ENCODE measurements at places on chromosomes 12 and 14.

GRCh38 chr12:123943816-123944215, 28.8 kb downstream of the CCDC92 start:
- DNase-seq, result no peak

GRCh38 chr14:103428723-103429556, 43.7 kb downstream of the MARK3 start:
- no peak for DNase-seq

DNA sequence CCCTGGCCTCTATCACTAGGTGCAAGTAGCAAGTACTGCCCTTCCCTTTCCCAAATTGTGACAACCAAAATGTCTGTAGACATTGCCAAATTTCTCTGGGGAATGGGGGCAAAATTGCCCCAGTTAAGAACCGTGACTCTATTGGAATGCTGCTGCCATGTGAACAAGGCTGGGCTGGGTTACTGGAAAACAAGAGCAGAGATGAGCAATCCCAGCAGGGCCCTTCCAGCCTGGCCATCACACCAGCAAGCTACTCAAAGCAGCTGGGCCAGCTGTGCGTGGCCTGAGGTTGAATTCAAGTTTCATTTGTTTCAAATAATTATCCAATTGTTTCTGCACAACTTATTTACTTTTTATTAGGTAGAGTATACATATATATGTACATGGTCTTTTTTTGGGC, 103.4 kb upstream of the PKP2 start:
- DNase-seq, result no peak

DNA sequence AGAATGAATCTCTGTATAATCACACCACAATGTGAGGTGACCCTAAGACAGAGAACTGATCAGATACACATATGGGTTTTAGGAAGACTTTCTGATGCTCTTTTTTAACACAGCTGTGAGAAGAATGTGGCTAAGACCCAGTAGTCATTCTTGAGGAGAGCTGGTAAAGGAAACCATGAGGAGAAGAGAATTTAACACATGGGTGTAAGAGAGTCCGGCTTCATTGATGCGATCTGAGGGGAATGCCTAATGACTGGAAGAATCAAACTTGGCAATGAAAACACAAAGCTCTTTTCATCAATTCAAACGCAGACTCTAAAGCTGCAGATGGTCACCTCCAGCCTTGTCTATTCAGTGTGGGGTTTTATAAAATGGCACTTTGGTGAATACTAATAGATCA, 79.3 kb downstream of the FOXA1 start:
- no peak for DNase-seq

- no peak for DNase-seq
Observed at GRCh38 chr12:88092771-88093170, 49.1 kb downstream of the CEP290 start.

GRCh38 chr14:48723841-48724495, 862.2 kb downstream of the RPS29 start:
- DNase-seq, result no peak

- DNase-seq, result no peak
Observed at GRCh38 chr12:89059056-89059455, 293.2 kb downstream of the DUSP6 start.

GRCh38 chr12:24561882-24562770, 386.8 kb downstream of the BCAT1 start:
- peak; percentile 68 for DNase-seq

GRCh38 chr14:45897439-45897838, 644.4 kb upstream of the MIS18BP1 start:
- DNase-seq, result no peak

- no peak for DNase-seq
Observed at GRCh38 chr14:61104358-61104757, 123.3 kb downstream of the SLC38A6 start.

DNA sequence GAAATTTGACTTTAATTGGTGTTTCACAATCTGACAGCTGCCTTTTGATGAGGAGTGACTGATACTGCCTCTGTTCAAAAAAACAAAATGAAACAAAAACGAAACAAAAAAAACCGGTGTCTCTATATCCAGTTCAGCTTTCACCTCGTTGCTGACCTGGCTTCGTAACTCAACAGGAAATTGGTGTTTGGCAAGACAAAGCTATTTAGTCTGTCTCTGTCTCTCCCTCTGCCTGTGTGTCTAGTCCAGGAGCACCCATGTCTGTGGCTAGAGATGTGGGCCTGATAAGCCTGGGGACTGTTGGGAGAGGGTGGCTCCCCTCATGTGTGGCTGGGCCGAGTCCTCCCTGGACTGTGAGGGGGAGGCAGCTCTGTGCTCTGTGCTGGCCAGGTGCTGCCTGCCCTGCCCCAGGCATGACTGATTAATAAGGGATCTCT, 11.3 kb downstream of the CACNA1C start:
- no peak for DNase-seq

DNA sequence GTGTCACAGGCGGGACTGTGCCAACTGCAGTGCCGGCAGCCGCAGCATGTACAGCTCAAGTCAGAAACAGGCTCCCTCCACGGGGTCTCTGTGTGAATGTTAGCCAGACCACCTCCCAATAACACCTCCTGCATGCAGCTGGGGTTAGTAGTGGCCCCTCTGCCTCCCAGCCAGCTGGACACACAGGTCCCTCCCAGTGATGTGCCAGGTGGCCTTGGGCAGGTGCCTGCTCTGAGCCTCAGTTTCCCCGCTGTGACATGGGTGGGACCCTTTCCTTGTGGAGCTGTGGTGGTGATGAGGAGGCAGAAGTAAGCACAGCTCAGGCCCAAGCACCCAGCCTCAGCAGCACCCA, 139.9 kb downstream of the ADGRD1 start:
- DNase-seq, result no peak

- no peak for DNase-seq
Observed at GRCh38 chr14:23566778-23567185, 809 bp downstream of the AP1G2 start.

- DNase-seq, result peak; percentile 41
Observed at GRCh38 chr12:6697584-6698351, 2.8 kb downstream of the PIANP start.

DNA sequence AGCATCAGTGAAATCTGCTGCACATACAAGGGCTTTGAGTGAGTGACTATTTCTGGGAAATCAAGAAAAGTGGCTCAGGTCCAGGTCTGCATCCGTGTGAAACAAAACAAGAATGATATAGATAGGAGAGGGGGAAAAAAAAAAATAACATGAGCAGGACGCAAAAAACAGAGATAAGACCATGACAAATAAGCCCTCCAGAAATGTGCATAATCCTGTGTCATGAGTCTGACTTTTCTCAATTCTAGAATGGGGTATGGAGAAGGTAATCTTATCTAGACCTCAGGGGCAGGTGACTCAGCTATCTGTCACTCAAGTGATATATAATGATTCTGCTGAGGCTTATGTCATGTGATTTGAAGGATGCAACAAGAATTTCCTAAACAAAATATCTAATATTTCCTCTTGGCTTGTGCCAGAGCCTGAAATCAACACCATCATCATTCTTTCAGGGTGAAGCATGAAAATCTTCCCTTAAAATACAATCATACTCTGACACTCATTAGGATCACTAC, 250.0 kb downstream of the PHLDA1 start:
- no peak for DNase-seq

GRCh38 chr12:29415111-29415510, 34.1 kb upstream of the ERGIC2 start:
- DNase-seq, result no peak

GRCh38 chr12:96034621-96035282, 635 bp downstream of the LTA4H start:
- DNase-seq, result peak; percentile 9

DNA sequence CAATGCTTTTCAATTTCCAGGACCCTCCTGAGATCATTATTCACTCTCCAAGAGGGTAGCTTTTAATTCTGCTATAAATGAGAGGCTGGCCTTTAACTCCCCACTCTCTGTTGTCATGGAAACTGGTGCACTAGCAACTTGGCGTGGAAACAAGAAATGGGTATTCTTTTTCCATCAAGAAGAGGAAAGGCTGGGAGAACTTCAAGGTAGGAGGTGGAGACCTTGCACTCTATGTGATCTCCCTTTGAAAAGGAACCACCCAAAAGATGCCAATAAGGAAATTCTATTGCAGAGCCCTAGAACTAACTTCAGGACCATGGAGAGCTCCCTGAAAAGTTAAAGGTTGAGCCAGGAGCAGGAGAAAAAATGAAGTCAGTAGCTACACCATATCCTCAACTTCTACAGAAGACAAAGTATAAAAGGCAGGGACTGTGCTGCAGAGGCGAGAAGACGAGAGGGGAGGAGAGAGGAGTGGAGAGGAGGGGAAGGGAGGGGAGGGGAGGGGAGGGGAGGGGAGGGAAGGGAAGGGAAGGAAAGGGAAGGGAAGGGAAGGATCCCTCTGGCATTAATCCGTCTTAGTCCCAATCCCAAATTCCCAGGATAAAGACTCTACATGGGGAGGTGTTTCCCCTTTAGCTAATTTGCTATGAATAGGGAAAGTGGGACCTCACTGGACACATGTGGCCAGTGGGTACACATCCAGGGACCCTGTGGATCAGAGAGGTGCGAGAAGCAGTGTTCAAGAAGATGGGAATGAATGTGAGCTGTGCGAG, 46.7 kb upstream of the FICD start:
- DNase-seq, result peak; percentile 48

- DNase-seq, result no peak
Observed at GRCh38 chr14:100711493-100711892, 15.2 kb upstream of the DLK1 start.

DNA sequence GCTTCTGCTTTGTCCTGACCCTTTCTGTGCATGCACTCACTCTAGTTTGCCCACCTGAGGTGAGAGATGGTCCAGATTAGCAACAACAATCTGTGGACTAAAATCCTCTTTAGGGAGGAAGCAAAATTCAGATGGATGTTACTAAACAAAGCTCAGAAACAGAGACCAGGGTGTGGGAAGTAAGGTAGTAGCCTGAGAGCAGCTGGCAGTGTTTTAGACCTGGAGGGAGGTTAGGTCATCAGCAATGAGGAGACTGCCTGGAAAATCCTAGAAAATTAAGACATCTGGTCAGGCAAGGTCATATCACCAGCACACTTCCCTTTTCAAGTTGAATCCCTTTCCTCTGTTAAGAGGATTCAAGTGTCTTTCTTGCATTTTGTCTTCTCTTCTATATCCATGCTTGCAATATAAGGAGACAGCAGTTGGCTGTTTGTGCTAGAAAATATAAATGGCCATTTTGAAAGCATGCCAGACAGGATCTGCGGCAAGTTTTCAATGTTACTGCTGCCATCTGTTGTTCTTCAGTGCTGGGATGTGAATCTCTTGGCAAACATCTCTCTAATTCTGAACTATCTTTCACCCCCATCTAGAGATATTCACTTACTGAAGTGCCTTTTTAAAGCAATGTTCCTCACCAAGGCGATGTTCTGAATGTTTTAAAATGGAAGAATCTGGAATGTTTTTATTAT, 266.4 kb downstream of the NAV3 start:
- no peak for DNase-seq

DNA sequence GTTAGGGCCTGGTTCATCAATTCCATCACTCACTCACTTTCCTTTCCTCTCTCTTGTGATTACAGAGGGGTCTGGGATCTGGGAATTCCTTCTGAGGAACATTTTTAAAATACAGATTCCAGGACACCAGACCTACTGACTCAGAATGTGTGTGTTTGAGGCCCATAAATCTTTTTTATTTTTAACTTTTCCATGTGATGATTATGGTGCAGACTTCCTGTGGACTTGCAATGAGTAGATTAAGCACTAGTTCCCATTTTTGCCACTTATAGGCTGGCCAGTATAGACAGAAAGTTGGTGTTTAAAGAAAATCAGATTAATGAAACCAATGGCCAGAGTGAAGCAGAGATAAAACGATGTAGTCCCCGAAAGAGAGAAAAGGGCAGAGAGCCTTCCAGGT, 28.1 kb downstream of the SLC41A2 start:
- DNase-seq, result no peak

GRCh38 chr12:54131641-54132280, 57.0 kb downstream of the SMUG1 start:
- DNase-seq, result no peak

- DNase-seq, result no peak
Observed at GRCh38 chr14:67002994-67003753, 186.1 kb upstream of the GARIN2 start.

DNA sequence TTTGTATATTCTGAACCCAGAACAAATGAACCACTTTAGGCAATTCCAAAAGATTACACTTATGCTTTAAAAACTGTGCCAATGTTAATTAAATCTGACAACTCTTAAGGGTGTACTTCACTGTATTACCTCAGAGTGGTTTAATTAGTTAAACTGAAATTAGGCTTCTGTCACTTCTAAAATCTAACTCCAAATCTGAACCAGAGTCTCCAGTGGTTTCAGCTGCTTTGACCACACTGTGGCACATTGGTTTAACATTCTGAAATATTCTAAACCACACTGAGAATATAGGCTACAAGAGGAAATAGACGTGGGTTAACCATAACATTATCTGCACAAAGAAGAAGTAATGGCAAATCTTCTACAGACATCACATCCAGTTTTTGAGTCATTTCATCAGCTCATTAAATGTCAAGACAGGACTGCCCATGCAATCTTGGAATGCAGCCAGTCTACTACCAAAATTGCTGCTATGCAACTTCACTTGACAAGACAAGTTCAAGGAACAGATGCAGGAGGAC, 94.8 kb downstream of the LRP6 start:
- DNase-seq, result no peak

DNA sequence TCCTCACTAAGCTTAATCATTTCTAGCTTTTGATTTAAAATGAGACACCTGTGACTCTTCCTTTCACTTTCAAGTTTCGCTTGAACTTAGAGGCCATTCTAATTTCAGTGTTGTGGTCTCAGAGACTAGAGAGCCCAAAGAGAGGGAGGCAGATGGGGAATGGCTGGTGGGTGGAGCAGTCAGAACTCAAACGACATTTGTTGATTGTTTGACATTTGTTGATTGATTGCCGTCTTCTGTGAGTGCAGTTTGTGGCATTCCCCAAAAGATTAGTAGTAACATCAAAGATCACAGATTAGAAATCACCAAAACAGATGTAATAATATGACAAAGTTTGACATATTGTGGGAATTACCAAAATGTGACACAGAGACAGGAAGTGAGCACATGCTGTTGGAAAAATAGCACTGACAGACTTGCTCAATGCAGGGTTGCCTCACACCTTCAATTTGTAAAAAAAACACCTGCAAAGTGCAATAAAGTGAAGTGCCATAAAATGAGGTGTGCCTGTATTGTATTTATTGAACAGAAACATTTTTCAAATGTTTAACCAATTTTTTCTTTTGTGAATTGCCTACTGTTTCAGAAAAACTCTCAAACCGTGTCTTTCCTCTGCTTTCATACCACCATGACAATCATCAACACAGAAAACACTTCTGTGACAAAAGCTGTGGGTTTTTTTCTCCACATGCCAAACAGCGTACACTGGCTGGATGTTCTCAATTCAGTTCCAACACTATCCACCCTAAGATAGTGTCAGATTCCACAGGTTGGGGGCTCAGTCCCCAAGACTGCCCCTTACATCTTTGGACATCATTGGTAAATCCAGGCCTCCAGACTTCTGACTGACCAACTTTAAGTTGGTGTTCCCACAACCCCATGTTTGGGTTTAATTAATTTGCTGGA, 376.3 kb upstream of the RGS6 start:
- no peak for DNase-seq

GRCh38 chr14:47490353-47490752, 185.1 kb downstream of the MDGA2 start:
- DNase-seq, result no peak

- no peak for DNase-seq
Observed at GRCh38 chr12:59329462-59329861, 266.4 kb upstream of the SLC16A7 start.
